Activated T-cell treated with anti-CD3 and anti-CD28 coated beads, Interleukin-2, amount 50 U/mL, for 72 hours (primary cell): ENCODE measurements at places on chromosomes 4 and X. TPM values are rescaled to one million over a fixed set of nuclear protein-coding genes. Genes with fewer than 3 reads are reported as not detected.

DNA sequence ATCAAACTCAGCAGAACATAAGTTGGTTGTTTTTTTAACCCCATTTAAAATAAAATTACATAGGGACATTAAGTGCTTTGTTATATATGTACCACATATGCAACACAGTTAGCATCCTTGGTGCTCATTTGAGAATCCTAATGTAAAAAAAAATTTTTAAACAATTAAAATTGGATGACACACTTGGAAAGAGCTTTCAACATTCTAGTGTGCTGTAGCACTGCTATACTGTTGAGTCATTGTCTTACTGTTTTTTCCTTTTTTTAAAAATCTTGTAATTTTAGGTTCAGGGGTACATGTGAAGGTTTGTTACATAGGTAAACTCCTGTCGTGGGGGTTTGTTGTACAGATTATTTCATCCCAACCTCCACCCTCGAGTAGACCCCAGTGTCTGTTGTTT lies 12.8 kb downstream of the THAP9 start:
- no peak overlapping the region for H3K4me3 ChIP-seq
- H3K4me1 ChIP-seq = no peaks in the 10 kb centered on the region
- DNase-seq = no peak
- H3K27me3 ChIP-seq = no peaks in the 10 kb centered on the region
- peaks cover 5% of the 10 kb centered on the region for H3K36me3 ChIP-seq

GRCh38 chrX:53930515-53931380 lies 113.5 kb downstream of the PHF8 start:
- no peaks in the 10 kb centered on the region for H3K4me1 ChIP-seq
- no peak for DNase-seq
- H3K27ac ChIP-seq = no peak overlapping the region

- no peaks in the 10 kb centered on the region for H3K27me3 ChIP-seq
- no peaks in the 10 kb centered on the region for H3K4me1 ChIP-seq
- no peak overlapping the region for H3K4me3 ChIP-seq
- no peaks in the 10 kb centered on the region for H3K36me3 ChIP-seq
These were observed 1030.3 kb upstream of the LCORL start for GRCh38 chr4:19051831-19052230.

PCDH7 gene
- total RNA-seq = not detected

- no peak for DNase-seq
- H3K27ac ChIP-seq = no peak overlapping the region
- no peaks in the 10 kb centered on the region for H3K27me3 ChIP-seq
- no peaks in the 10 kb centered on the region for H3K4me1 ChIP-seq
- no peak overlapping the region for H3K4me3 ChIP-seq
- H3K36me3 ChIP-seq = no peaks in the 10 kb centered on the region
These were observed 404.1 kb downstream of the GPM6A start for GRCh38 chr4:175407926-175408325.

SPANXN4 gene
- total RNA-seq = not detected

DNA sequence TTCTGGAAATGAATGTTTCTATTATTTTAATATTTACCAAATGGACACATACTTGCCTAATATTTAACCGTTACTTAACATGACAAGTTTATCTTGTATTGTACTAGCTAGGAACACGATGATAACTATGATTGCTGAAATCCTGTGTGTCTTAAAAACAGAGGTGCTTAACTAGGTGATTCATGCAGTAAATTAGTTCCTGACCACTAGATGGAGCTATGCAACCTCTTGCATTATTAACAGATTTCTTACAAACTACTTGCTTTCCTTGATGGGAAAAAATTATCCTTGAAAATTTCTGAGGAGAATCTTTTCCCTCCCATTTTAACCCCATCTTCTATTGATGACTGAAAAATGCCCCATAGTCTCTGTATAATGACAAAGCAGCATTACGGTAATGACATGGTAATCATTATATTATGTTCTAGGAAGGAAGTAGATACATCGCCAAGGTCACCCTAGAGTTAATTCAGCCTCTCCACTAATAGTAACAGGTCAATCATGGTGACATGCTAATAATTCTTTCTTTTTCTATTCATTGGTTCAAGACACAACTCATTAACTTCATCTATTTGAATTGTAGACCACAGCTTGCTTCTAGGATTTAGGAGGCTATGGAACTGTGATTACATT lies 844.2 kb downstream of the RAPGEF2 start:
- H3K4me3 ChIP-seq = no peak overlapping the region
- no peak for DNase-seq
- no peaks in the 10 kb centered on the region for H3K27me3 ChIP-seq

DNA sequence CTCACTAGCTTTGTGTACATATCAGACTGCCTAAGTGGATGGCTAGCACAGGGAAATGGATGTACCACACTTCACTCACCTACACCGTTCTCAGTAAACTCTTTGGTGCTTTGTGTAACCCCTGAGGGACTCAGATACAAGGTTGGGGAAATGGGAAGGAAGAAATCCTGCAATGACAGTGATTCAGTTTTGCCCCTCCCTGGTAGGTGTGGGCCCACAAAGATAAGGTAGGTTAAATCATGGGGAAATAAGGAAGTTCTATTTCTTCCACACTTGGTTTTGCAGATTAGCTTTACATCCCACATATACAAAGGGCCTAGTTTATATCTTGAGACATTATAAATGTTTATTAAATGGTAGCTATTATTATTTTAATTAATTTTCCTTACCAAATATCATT lies 197.6 kb upstream of the SPANXN4 start:
- H3K4me1 ChIP-seq = no peaks in the 10 kb centered on the region
- no peak overlapping the region for H3K27ac ChIP-seq
- H3K27me3 ChIP-seq = peaks cover 6% of the 10 kb centered on the region
- no peak overlapping the region for H3K4me3 ChIP-seq
- DNase-seq = no peak

MAGED4 gene
- total RNA-seq = 0.96 TPM

ZFP92 gene
- total RNA-seq = 2.2 TPM

DNA sequence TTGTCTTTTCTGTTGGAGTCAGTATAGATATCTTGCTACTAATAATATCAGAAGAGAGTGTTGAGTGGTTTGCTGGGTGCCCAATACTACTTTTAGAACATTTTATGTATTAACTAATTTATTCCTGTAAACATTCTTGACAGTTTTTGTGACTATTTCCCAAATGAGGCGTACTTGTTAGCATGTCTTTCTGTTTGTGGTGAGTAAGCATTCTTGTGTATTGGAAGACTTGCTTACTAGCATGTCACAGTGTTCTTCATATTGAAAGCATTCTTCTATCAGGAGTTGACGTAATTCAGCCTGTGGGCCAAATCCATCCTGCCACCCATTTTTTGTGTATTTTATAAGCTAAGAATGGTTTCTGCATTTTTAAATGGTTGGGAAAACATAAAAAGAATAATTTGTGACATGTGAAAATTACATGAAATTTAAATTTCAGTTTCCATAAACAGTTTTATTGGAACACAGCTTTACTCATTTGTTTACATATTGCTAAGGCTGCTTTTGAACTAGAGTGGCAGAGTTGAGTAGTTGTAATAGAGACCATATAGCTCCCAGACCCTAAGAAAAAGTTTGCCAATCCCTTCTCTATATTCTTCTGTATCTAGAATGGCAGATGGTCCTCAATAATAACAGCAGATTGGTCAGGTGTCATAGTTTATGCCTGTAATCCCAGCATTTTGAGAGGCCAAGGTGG lies 20.4 kb downstream of the REPS2 start:
- H3K36me3 ChIP-seq = no peaks in the 10 kb centered on the region
- no peak for DNase-seq
- no peak overlapping the region for H3K27ac ChIP-seq
- no peak overlapping the region for H3K4me3 ChIP-seq
- H3K4me1 ChIP-seq = peaks cover 9% of the 10 kb centered on the region

NCAPG gene
- 79.1 TPM for total RNA-seq

- no peaks in the 10 kb centered on the region for H3K36me3 ChIP-seq
- DNase-seq = no peak
- H3K4me3 ChIP-seq = no peak overlapping the region
- peaks cover 12% of the 10 kb centered on the region for H3K27me3 ChIP-seq
- H3K27ac ChIP-seq = no peak overlapping the region
- H3K4me1 ChIP-seq = peaks cover 36% of the 10 kb centered on the region
These were observed 516.3 kb downstream of the BCOR start for GRCh38 chrX:39581411-39581810.

CLNK gene
- 0.55 TPM for total RNA-seq

GRCh38 chr4:1318488-1319213 lies 28.4 kb upstream of the UVSSA start:
- H3K27me3 ChIP-seq = no peaks in the 10 kb centered on the region
- peaks cover 15% of the 10 kb centered on the region for H3K4me1 ChIP-seq
- H3K36me3 ChIP-seq = peaks cover 3% of the 10 kb centered on the region
- H3K4me3 ChIP-seq = no peak overlapping the region
- DNase-seq = peak; percentile 19

DDIT4L gene
- total RNA-seq = 0.90 TPM

- no peak for DNase-seq
- H3K4me1 ChIP-seq = no peaks in the 10 kb centered on the region
- no peak overlapping the region for H3K4me3 ChIP-seq
- H3K27ac ChIP-seq = no peak overlapping the region
These were observed 19.5 kb downstream of the SMAD1 start for GRCh38 chr4:145501051-145501660.

GRCh38 chrX:120660637-120661036 lies 30.8 kb upstream of the C1GALT1C1 start:
- no peak overlapping the region for H3K4me3 ChIP-seq
- H3K27ac ChIP-seq = no peak overlapping the region
- H3K36me3 ChIP-seq = no peaks in the 10 kb centered on the region
- DNase-seq = no peak
- peaks cover 5% of the 10 kb centered on the region for H3K4me1 ChIP-seq
- peaks cover 9% of the 10 kb centered on the region for H3K27me3 ChIP-seq

HMX1 gene
- total RNA-seq = not detected

LRIT3 gene
- 0.09 TPM for total RNA-seq

DNA sequence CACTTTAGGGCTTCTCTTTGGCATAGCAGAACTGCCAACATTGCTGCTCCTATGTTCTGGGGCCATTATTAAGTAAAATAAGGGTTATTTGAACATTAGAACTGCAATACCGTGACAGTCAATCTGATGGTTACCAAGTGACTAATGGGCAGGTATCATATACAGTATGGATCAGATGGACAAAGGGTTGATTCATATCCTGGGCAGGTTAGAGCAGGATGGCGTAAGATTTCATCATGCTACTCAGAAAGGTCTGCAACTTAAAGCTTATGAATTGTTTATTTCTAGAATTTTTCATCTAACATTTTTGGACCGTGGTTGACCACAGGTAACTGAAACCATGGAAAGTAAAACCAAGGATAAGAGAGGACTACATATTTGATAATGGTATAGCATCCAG lies 40.9 kb downstream of the BRCC3 start:
- no peak overlapping the region for H3K4me3 ChIP-seq
- DNase-seq = no peak
- no peaks in the 10 kb centered on the region for H3K27me3 ChIP-seq
- peaks cover 4% of the 10 kb centered on the region for H3K36me3 ChIP-seq
- H3K27ac ChIP-seq = no peak overlapping the region
- peaks cover 21% of the 10 kb centered on the region for H3K4me1 ChIP-seq

AREG gene
- total RNA-seq = 4.8 TPM

DNA sequence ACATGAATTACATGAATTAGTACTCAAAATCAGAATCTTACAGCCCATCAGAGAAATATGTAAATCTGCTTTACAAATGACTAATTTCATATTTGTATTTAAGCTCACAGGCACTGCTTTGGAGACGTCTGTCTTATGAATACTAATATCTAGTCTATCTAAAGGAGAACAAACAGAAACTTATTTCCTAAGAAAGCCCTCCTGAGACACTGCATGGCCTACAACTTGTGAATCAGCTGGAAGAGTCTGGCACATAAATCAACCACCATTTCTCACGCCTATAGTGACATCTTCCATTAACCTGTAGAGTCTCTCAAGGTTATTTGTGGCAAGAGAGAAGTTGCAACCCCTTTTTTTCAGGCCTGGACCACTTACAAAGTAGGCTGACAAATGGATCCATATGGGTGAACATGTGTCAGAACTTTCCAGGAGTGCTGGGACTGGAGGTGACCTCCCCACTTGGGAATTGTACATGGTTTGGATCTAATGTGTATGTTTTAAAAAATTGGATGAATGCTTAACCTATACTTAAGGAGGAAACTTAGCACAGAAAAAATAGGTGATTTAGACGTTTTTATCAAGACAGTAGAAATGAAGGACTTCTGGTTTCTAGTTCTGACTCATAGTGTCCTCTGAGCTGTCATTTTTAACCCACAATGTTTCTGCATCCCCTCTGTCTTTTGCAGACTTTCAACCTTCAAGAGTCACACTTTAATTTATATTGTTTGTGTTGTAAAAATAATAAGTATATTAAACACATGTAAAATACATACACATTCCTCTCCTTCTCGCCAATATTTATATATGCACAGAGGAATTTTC lies 83.2 kb upstream of the ARHGAP24 start:
- H3K27ac ChIP-seq = no peak overlapping the region
- no peaks in the 10 kb centered on the region for H3K27me3 ChIP-seq
- no peaks in the 10 kb centered on the region for H3K36me3 ChIP-seq
- no peak for DNase-seq
- H3K4me1 ChIP-seq = no peaks in the 10 kb centered on the region
- H3K4me3 ChIP-seq = no peak overlapping the region
